ENCODE measurements at places on chromosomes 4 and X.
A peak's percentile ranks its signal among the peaks of the same experiment; 100 is the strongest.

GRCh38 chr4:794900-795725 lies 30.8 kb downstream of the CPLX1 start:
- no peak for DNase-seq

DNA sequence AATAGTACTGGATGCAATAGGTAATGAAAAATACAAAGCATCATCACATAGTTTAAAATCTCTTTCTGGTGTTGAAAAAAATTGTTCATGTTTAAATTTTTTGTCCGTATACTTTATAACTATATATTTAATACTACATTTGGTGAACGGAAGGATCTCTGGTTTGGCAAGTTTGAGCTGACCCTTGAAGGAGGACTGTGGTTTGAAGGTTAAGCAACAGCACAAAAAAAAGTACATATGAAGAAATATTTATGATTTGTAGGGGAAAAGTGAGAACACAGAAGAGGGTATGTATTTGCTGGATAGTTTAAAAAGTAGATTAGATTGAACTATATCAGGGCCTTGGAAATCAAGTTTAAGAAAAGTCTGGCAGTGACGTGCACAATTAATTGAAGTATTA lies 13.3 kb downstream of the SRP72 start:
- no peak for DNase-seq

DNA sequence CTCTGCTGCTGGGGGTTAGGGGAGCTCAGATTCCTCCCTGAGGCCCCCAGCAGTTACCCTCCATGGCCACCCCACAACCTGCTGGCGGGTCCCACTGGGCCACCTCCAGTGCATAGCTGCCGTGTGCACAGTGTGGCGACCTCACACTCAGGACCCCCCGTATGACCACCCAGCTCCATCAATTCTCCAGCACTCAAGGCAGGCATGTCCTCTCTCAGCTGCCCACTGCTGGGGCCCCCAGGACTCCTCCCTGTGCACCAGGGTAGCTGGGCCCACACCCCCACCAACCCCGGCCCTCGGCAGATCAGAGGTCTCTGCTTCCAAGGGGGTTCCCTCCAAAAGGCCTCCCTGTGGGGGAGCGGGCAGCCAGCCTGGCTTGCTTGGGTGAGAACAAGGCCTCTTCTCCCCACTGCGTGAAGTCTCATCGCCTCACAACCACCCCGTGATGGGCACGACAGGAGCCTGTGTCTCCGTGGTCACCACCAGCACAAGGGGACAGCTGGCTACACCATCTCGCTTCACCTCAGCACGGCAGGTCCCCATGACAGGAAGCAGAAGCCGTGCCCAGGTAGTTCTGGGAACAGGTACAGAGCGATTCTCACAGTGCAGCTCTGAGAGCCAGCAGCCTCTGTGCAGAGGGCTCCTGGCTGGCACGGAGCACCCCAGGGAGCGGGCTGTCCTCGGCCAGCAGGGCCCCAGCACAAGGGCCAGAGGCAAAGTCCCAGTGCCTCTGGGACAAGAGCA lies 4.6 kb upstream of the HAUS3 start:
- no peak for DNase-seq

- no peak for DNase-seq
Observed at GRCh38 chr4:132502096-132502552, 647.0 kb upstream of the PCDH10 start.

DNA sequence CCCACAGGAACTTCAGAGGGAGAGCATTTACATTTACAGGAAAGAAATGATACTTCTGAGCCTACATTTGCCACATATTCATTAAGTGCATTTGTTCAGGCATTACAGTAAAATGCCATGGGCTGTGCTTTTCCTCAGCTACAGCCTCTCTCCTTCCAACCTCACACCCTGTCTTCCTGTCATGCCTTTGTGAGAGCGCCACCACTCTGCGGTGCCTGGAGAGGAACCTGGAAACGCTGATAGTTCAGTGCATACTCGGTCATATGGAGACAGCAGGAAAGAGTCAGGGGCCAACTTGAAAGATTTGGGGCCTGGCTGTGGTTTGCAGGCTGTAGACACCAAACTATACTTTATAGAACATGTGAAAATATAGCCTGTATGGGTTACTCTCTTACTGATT lies 40.5 kb downstream of the NFKB1 start:
- DNase-seq, result no peak

DNA sequence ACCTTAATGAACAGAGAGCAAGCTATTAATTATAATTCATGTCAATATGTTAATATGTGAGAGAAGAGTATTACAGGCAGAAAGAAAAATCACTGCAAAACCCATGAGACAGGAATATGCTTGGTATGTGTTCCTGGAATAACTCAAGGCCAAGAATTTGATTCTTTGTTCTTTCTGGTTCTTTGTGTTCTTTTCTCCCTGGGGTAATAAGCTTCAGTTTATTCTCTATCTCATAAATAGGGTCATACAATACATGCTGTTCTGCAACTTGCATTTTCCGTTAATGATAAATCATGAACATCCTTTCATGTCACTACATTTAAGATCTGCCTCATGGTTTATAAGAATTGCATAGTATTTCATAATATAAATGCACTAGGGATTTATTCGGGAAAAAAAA lies 16.8 kb upstream of the THOC2 start:
- no peak for DNase-seq

DNA sequence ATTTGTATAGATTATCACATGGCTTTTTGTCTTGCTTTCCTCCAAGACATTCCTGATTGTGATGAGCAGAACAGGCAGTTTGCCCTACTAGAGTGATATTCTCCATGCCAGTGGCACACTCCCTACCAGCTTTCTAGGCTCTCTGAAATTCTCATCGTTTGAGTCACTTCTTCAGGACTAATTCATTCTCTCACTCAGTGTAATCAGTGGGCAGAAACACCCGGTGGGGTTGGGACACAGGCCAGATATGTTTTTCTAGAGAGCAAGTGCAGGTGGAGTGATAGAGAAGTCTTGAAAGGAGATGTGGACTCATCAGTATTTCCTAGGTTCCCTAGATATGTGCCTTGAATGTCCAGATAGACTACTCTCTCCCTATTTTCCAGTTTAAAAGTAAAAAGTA lies 13.1 kb downstream of the RAB33A start:
- no peak for DNase-seq

DNA sequence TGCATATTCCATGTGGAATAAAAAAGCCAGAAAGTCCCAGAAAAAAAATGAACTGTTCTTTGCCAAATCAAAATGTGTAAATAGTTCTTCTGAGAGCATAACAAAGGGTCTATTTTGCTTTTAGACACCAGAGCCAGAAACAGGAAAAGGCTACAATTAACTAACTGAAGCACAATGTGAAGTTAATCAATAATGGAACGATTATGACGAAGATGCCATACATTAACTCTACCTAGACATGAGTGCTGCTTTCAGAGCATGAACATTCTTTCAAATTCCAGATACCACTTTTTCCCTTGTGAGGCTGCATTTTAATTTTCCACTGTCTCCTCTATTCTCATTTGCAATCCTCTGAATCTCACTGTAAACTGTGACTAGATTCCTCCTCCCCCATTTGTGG lies 48.7 kb upstream of the PHOX2B start:
- no peak for DNase-seq

GRCh38 chr4:102439236-102439614 lies 61.9 kb upstream of the NFKB1 start:
- peak; percentile 91 for DNase-seq

- no peak for DNase-seq
Observed at GRCh38 chr4:181345931-181346330, 897.3 kb upstream of the TENM3 start.

DNA sequence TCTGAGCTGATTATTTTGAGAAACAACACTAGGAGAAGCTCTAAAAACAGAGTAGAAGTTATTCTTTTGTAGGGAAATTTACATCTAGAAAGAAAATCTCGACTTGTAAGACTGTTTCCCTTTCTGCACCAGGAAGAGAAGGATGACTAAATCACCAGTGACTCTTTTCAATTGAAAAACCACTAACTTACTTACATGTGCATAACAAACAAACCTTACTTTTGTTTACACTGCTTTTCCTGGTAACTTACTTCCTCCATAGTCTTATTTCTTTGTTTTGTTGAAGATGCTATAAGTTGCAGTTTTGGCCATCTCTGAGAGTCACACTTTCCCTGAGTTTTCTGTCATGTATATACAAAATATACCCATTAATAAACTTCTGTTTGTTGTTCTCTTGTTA lies 293.6 kb upstream of the FAT4 start:
- no peak for DNase-seq

DNA sequence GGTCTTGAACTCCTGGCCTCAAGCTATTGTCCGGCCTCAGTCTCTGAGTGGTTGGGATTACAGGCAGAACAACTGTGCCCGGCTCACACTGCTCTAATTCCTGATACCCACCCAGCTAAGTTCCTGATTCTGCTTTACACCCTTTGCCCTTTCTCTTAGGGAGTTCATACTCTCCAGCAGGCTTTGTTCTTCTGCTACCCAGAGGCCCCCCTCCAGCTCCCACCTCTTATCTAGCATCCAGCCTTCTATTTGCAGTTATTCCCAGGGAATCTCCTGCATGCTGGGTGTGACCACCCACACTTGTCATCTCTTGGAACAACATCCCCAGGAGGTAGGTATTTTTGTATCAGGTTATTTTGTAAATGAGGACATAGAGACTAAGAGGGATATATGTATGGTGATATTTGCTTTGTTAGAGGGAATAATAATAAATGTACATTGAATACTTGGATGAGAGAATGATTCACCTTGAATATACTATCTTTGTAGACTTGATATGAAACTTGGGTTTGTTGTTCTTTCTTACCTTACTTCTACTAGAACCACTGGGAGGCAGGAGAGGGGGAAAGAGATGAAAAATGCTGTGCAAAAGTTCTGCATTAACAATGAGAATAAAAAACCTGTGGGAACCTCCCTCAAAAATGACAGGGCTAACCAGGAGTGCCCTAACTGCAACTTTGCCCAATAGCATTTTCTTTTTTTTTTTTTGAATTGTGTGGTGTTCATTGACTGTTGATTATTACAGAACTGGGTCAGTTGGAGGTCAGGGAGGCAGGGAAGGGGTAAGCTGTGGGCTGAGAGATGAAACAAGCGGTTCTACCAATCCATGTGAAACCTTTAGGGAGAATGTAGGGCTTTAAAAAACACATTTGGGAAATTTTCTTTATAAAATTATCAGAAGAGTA lies 157.4 kb downstream of the SPRY1 start:
- DNase-seq, result no peak

- DNase-seq, result no peak
Observed at GRCh38 chr4:104971462-104971861, 175.2 kb upstream of the TET2 start.

GRCh38 chr4:52704133-52704532 lies 45.0 kb upstream of the USP46 start:
- no peak for DNase-seq

DNA sequence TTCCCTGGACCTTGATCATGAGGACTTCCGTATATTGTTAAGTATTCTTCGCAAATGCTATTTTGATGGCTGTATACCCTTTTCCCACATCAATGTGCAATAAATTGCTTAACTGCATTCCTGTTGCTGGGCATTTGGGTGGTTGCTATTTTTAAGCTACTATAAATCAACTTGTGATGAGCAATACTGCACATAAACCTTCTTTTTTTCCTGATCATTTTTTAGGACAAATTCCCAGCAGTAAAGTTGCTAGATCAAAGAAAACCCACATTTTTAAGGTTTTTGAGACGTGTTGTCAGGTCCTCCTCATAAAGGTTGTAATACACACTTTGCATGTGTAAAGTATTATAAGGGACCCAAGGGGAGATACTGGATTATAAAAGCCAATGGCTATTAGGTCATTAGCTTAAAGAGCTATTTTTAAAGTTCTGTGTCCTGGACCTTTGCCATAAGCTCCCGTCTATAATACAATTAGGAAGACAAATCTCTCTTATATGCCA lies 35.6 kb downstream of the LIMCH1 start:
- no peak for DNase-seq

- no peak for DNase-seq
Observed at GRCh38 chr4:102328045-102328444, 17.2 kb downstream of the SLC39A8 start.

GRCh38 chr4:52015366-52015765 lies 4.8 kb downstream of the LRRC66 start:
- DNase-seq, result no peak

- no peak for DNase-seq
Observed at GRCh38 chr4:138572007-138572406, 329.9 kb upstream of the SLC7A11 start.

- peak; percentile 62 for DNase-seq
Observed at GRCh38 chr4:7206911-7207567, 14.7 kb downstream of the SORCS2 start.

- no peak for DNase-seq
Observed at GRCh38 chrX:72573158-72573511, 492 bp upstream of the HDAC8 start.

DNA sequence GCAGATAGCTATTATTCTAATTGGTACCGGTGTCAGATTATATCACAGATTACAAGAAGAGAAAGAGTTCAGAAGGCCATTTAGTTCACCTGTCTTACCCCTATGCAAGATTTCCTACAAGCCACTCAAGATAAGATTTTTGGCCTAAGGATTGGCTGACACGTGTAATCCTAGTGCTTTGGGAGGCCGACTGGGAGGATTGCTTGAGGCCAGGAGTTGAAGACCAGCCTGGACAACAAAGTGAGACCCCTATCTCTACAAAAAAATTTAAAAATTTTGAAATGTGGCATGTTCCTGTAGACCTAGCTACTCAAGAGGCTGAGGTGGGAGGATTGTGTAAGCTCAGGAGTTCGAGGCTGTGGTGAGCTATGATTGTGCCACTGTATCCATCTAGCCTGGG lies 77.1 kb upstream of the HPRT1 start:
- no peak for DNase-seq

DNA sequence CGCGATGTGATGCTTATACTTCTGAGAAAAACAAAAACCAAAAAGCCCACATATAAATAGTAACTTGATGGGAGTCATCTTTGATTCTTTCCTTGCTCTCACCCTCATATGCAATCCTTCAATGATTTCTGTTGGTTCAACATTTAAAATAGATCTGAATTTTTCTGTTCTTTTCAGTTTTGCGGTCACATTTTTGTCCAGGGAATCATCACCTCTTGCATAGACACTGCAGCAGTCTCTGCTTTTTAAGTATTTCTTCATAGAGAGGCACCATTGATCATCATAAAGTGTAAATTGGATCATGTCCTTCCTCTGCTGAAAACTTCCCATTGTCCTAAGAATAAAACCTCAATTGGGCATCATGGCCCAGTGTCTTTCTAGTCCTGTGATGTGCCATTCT lies 81.1 kb upstream of the SLC4A4 start:
- no peak for DNase-seq

DNA sequence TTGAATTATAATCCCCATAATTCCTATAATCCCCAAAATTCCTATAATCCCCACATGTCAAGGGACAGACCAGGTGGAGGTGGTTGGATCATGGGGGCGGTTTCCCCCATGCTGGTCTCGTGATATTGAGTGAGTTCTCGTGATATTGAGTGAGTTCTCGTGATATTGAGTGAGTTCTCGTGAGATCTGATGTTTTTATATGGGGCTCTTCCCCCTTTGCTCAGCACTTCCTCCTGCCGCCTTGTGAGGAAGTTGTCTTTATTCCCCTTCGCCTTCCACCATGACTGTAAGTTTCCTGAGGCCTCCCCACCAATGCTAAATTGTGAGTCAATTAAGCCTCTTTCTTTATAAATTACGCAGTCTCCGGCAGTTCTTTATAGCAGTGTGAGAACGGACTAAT lies 36.6 kb upstream of the GPR78 start:
- DNase-seq, result no peak

Data from AG09319 (cell line).